Activated T-helper 1 cell treated with anti-CD3 and anti-CD28 coated beads, Interleukin-2, amount 50 U/mL, for 16 hours (primary cell): ENCODE measurements at places on chromosomes 4 and X.

DNA sequence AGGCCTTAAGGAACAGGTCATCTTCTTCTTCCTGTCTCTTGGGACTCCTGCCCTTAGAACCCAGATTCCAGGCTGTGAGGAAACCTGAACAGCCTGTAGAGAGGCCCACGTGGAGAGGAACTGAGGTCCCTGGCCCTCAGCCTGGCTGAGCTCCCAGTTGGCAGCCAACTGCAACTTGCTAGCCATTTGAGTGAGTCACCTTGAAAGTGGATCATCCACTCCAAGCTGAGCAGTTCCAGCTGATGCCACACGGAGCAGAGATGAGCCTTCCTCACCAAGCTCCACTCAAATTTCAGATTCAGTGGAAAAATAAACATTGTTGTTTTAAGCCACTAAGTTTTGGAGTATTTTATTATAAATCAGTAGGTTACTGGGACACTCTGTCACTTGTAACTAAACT lies 392.5 kb downstream of the BCOR start:
- no peak for DNase-seq

- no peak for DNase-seq
These were observed 102.0 kb downstream of the GBA3 start for GRCh38 chr4:22794732-22795131.

- DNase-seq = no peak
These were observed 26.4 kb upstream of the AKAP17A start for GRCh38 chrX:1564750-1565683.

DNA sequence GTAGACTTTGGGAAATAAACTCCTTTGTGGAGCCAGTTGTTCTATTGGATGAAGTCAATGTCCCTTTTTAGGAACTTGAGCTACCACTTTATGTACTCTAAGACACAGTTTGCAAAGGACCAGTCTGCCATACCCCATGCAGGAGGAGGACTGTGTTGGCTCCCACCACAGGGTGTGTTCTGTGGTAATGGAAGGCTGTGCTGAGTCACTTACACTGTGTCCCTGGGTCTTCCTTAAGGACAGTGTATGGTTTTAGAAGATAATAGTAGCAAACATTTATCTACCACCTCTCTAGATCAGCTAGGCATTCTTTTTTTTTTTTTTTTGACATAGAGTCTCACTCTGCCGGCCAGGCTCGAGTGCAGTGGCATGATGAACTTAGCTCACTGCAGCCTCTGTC lies 184.0 kb upstream of the PGRMC2 start:
- no peak for DNase-seq

GRCh38 chr4:150078041-150078578 lies at the start of gene DCLK2:
TSS of gene DCLK2 (plus strand) at chr4:150078445. CDS start at chr4:150079028, 583 bp downstream.
- DNase-seq = no peak

DNA sequence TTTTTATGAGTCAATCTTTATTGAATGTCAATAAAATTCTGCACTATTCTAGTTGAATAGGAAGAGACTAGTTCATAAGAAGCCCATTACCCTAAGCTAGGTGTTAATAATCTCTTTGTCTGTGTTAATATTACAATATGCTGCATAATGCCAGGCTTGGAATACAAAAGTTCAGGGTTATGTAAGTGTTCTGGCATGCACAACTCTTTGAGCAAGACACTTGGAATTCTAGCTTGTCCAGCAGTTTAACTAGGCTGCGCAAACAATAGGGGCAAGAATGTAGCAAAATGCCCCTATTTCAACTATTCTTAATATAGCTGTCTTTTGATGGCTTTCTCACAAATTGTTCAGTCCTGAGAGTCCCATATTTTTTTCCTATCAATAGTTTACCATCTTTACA lies 31.3 kb upstream of the ETNPPL start:
- no peak for DNase-seq
